Fibroblast of skin of left biceps (primary cell): ENCODE measurements at places on chromosomes 4 and X.

DNA sequence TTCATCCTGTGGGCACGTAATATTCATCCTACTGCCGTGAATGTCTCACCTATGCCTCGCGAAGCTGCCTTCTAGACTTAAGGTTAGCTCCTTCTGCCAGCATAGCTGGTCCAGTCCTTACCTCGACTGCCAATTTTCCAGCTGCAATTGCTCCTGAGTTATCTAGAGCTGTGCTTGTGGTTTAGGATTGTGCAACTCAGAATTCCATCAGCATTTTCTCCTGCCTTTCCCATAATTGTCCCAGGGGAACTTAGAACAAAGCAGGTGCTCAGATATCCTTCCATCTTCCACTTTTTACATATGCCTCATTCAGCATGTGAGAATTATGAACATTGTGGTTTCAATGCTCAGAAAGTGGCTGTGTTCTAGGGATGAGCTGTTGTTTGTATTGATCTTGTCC, 131.4 kb upstream of the ADGRL3 start:
- DNase-seq, result peak; percentile 17

- DNase-seq, result no peak
These were observed 6.6 kb upstream of the GRPEL1 start for GRCh38 chr4:7074426-7074825.

DNA sequence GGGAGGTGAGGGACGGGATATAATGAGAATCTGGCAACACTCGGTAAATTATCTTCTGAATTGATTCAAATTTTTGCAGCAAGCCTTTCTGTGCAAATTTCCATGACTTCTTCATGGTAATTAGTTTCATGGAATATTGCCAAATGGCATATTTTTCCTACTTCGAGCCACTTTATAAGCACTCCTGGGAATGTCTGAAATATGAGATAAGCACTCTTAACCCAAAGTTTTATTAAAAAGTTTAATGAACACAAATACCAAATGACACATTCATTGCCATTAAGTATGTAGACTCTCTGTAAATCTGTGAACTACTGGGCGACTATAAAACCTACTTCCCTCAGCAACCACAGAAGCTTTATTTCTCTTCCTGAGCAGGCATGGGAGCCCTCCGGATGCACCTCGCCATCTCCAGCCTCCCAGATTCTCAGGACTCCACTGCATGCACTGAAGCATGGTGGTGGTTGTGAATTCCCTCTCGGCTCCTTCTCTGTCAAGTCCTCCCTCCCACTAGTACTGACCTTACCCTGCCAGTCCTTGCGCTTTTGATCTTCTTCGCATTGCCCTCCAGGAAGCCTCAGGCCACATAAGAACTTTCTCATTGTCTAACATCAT, 154.4 kb upstream of the RPL34 start:
- DNase-seq, result no peak

- DNase-seq, result no peak
These were observed 696 bp upstream of the CA5B start for GRCh38 chrX:15737190-15737958.

GRCh38 chr4:186628058-186628711, 72.8 kb upstream of the MTNR1A start:
- DNase-seq, result no peak

- no peak for DNase-seq
These were observed 275.7 kb downstream of the STPG2 start for GRCh38 chr4:97867557-97868091.

GRCh38 chr4:108546728-108547127, 73.6 kb upstream of the RPL34 start:
- DNase-seq, result no peak

DNA sequence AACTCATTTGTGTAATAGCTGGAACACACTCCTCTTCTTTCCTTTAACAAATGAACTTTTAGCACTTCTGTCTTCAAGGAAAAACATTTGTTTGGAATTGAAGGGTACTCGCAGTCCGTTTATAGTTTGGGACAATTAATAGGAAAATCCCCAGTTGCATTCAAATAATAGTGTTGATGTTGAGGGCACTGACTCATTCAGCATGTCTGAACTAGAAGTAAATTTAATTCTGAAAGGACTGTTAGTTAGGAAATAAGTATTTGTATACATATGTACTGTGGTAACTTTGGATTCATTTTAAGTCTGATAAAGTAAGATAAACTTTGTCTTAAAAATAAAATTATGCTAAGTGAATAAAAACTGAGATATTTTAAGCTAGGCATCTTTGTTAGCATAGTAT, 27.2 kb downstream of the FAM199X start:
- DNase-seq, result no peak

DNA sequence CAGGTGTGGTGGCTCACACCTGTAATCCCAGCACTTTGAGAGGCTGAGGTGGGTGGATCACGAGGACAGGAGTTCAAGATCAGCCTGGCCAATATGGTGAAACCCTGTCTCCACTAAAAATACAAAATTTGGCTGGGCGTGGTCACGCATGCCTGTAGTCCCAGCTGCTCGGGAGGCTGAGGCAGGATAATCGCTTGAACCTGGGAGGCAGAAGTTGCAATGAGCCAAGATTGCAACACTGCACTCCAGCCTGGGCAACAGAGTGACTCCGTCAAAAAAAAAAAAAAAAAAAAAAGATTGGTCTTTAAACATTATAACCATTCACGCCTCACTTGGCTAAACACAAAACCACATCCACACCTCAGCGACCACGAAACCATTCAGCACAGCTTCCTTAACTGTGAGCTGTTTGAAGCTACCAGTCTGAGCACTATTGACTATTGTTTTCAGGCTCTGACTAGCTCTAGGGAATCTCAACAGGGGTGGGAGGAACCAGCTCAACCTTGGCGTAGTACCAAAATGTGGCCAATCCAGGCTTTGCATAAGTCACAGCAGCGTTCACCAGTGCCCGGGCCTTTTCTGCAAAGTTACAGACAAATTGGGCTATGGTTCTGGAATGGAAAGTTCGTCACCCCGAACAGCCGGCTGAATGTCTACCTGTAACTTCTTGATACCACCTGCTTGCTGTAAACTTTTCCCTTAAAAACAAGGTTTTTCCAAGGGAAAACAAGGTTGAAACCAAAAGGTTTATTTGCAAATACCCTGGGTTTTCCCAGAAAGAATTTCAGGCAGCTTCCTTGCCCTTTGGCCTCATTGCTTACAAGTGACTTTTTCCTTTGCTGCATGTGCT, 73.6 kb upstream of the DHX15 start:
- DNase-seq, result no peak

GRCh38 chr4:120835342-120835741, 87.2 kb downstream of the PRDM5 start:
- DNase-seq, result no peak

DNA sequence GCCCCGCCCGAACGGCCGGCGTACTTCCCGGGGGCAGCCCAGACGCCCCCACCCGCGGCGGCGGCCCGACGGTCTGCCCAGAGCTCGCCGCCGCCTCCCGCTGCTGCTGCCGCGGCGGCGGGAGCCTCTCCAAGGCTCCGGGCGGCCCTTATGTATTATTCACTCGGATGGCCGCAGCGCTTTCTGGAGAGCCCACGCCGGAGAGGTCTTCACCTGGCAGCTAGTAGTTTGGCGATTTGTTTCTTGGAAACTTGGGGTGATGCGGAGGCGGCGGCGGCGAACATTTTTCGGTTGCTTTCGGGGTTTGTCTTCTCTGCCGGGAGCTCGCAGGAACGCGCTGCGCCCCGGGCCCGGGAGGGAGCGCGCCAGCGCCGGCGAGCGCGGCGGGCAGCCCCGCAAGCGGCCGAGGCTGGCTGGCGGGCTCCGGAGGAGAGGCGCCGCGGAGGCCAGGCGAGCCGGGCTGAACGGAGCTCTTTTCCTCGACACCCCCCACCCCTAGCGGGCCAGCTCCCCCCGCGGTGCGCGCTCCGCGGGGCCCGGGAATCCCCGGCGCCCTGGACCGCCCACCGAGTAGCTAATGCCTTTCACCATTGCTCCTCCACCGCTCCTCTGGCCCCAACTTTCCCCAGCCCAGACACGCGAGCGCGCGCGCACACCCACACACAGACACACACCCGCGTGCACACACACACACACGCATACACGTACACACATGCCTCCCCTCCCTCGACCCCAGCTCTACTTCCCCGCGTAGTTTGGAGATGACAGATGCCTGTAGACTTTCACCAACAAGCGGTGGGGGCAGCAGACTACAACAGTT, 113.5 kb downstream of the DHX15 start:
- DNase-seq, result no peak

DNA sequence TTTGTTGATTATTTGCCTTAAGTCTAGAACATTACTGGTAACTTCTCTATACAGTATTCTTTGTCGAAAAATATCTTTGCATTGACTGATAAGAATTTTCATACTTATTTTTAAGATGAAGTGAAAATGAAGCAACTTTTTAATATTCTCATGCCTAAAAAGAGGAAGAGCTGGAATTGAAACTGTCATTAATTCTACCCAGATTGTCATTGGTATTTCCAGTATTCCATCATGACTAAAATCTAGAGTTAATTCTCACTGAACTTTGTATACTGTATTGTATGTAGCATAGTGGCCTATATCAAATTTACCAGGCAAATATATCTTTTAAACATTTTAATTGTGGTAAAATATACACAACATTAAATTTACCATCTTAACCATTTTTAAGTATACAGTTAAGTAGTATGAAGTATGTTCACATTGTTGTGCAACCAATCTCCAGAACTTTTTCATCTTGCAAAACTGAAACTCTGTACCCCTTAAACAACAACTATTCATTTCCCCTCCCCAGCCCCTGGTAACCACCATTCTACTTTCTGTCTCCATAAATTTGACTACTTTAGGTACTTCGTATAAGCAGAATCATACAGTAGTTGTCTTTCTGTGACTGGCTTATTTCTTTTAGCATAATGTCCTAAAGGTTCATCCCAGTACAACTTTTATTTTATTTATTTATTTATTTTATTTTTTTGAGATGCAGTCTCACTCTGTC, 24.3 kb upstream of the ZNF41 start:
- no peak for DNase-seq

- DNase-seq, result no peak
These were observed 65.3 kb downstream of the ANTXR2 start for GRCh38 chr4:80007745-80008149.

- DNase-seq, result no peak
These were observed 32.7 kb downstream of the MECP2 start for GRCh38 chrX:154064637-154065435.

- DNase-seq, result no peak
These were observed 195.4 kb upstream of the PGRMC2 start for GRCh38 chr4:128483041-128483440.

GRCh38 chr4:134544303-134544770, 342.7 kb upstream of the PABPC4L start:
- DNase-seq, result peak; percentile 60

- DNase-seq, result no peak
These were observed 103.4 kb downstream of the QRFPR start for GRCh38 chr4:121277194-121278105.

DNA sequence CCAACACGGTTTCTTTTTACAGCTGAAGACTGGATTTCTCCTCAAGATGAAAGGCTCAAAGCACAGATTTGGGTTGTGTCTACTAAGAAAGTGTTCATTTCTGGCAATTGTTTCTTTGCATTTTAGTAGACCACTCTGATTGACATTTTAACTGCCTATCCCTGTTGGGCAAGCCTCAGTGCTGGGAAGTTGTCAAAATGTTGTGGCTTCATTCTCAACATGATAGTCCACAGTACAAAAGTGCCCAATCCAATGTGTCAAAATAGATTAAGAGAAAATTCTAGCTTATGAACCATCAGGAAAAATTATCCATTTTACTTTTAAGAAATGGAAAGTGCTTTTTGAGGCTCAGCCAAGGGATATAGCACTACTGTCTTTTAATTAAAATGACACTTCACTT, 323.9 kb upstream of the PRPS2 start:
- no peak for DNase-seq

DNA sequence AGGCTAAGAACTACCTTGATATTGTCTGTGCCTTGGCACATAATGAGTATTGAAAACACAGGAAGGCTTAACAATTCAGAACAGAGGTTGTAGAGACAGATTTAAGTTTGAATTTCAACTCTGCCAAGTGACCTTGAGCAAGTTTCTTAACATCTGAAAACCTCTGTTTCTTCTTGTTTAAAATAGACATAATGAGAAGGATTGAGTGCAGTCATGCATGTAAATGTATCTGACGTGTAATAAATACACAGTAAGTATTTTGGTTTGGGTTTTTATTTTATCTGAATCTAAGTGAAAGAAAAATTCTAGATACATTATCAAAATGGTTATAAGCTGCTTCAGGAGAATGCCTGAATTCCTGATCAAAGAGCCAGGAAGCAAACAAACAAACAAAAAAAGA, 111.9 kb downstream of the ANXA5 start:
- DNase-seq, result no peak

- no peak for DNase-seq
These were observed 34.9 kb downstream of the STK26 start for GRCh38 chrX:132058050-132058449.

DNA sequence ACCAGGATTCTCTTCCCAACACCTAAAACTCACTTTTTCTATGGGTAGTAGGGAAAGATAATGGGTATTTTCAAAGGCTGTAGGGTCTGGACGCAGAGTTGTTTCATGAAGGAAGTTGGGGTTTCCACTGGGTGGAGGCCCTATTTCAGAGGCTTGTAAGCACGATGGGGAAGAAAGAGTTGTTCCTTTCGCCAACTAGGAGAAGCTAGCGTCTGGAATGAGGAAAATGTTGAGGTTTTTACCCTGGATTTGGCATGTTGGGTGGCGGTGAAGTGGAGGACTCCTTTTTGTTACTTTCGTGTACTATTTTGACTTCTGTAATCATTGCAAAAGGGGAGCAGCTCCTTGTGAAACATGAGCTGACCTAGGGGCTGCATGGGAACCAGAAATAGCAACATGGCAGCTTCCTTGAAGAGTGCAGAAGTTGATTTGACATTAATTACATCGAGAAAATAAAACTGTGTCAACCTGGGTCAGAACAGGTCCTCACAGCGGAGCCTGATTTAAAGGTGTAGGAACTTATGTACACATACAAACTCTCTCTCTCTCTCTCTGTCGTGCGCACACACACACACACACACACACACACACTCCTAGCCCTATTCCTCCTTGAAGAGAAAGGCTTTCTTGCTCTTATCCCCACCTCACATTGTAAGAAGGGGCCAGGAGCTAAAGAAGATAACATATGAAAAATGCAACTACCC, 19.1 kb downstream of the VSIG4 start:
- DNase-seq, result no peak

- no peak for DNase-seq
These were observed 51.5 kb downstream of the IL1RAPL1 start for GRCh38 chrX:28638775-28639174.

DNA sequence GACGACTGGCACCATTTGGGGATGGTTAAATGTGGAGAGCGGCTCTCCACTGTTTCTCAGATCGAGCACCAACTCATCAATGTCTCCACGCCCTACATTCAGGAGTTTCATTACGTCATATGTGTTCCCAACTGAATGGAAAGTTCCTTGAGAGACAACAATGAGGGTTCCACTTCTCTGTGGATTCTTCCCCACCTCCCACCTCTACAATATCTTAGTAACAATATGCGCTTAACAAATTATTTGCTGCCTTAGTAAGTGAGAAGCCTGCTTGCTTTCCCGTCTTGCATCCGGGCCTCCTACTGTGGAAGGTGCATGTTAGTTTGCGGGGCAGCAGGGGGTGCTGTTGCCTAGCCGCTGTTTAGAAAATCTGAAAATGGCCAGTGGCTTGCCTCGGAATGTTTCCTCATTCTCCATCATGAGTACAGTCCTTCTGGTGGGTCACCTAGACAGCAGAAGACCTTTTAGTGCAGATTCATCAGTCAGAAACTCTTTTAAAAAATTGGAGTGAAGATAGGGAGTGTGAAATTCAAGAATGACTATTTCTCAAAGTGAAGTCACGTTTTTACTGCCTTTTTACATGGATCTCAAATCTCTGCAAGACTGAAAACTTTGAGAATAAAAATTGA, 55.7 kb downstream of the PHOX2B start:
- DNase-seq, result peak; percentile 12

GRCh38 chr4:55249476-55249875, 96.6 kb upstream of the SRD5A3 start:
- no peak for DNase-seq
